ENCODE measurements at places on chromosomes 3 and 15.

- no peak for DNase-seq
Observed at GRCh38 chr3:50478051-50478450, 25.4 kb downstream of the CACNA2D2 start.

GRCh38 chr15:56939257-56939656 is 20.8 kb downstream of the TCF12 start:
- DNase-seq, result no peak

DNA sequence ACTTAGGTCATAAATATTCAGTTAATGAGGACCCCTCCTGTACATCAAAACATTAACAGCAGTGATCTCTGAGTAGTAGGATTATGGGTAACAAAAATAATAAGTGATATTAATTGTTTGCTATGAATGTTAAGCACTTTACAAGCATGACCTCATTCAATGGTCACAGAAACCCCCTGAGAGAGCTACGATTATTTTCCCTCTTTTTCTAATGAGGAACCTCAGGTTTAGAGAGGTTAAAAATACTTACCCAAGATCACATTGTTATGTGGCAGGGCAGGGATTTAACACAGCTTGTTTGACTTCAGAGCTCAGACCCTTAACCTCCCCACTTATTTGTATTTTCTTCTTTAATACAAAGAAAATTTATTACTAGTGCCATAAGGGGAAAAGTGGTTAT is 228.2 kb downstream of the TBL1XR1 start:
- DNase-seq, result no peak

- no peak for DNase-seq
Observed at GRCh38 chr3:41751597-41751996, 210.3 kb downstream of the ULK4 start.

DNA sequence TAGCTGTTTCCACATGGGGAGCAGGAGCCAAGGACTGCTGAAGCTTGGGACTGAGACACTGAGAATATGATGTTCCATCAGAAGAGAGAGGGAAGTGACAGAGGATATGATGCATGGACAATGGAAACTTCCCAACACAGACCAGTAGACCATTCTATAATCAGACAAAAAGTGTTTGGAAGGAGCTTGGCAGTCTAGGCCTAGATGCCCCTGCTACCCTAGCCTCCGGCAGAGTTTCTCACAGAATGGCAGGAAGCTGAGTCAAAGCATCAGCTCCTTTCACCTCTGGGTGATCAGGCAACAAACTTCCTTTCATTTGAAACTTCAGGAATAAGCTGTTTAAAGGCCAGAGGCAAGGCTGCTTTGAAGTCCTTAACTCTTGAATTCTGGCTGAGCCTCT is 222.0 kb downstream of the NEK10 start:
- DNase-seq, result peak; percentile 55

DNA sequence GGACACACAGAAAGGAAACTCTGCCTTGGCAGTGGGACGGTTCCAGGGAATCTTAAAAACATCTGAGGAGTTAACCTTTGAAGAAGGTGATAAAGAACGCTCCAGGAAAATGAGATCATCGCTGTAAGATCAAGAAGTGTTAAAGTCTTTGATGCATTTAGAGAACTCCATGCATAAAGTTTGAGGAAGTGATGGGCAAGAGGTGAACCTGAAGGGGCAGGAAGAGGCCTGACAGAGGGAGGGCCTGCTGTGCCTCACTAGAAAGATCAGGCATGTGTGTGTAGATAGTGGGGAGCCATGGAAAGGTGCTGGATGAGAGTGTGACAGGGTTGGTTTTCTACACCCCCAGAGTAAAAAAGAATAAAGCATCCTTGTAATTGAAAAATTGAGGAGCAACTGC is 889.2 kb downstream of the MCTP2 start:
- no peak for DNase-seq

DNA sequence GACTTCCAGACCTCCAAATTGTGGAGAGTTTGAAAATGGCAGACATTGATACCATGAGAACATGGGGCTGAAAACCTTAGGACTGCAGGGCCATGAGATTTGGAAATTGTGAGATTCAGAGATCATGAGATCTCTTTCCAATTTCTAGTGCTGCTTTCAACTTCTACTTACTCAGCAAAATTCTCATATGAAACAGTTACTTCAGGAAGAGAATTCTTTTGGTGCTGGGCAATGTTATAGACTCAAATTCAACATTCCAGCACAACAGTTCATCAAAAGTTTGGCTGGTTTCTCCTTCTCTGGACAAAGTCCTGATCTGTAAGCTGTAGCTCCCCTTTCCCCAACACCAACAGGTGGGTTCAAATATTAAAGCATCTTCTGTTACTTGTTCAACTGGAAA is 506.9 kb upstream of the NECTIN3 start:
- DNase-seq, result no peak

GRCh38 chr15:40538976-40539375 is 25.9 kb downstream of the CCDC32 start:
- DNase-seq, result no peak

- no peak for DNase-seq
Observed at GRCh38 chr3:117873249-117873600, 1161.4 kb downstream of the IGSF11 start.

DNA sequence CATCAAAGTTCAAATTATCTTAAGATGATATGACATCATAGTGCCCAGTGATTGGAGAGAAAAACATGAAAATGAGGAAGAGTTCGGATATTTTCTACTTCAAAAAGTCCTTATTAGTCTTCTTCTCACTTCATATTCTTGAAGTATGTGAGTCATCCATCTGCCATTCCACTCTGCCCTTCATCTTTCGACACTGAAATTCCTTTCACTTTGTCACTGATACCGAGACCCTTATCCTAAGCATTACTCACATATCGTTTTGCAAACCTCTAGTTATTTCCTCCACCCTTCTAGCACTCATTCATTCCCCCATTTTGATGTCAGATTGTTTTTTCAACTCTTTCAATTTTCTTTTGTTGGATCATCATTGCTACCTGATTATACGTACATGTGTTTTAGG is 4.0 kb downstream of the OR5H14 start:
- peak; percentile 18 for DNase-seq

DNA sequence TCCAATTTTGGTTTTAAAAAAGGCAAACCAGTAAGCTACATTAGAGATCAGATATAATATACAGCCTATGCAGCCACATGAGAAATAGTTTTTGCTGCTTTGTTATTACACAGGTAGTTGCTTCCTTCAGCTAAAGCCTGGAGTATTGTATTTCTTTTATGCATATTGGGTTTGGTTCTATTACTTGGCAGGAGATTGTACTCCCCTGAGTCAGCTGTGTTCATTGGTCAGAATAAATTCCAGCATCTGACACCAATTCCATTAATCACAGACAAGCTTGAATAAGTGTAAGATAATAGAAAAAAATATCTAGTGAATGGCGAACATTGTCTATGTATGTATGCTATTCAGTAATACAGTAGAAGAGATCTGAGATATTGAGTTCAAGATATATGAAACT is 26.1 kb upstream of the ZCWPW2 start:
- DNase-seq, result peak; percentile 59

- peak; percentile 86 for DNase-seq
Observed at GRCh38 chr3:33636125-33636850, 81.8 kb downstream of the CLASP2 start.

GRCh38 chr3:181881749-181882148 is 170.0 kb downstream of the SOX2 start:
- no peak for DNase-seq

GRCh38 chr15:85943791-85944190 is 135.9 kb upstream of the AGBL1 start:
- DNase-seq, result no peak

DNA sequence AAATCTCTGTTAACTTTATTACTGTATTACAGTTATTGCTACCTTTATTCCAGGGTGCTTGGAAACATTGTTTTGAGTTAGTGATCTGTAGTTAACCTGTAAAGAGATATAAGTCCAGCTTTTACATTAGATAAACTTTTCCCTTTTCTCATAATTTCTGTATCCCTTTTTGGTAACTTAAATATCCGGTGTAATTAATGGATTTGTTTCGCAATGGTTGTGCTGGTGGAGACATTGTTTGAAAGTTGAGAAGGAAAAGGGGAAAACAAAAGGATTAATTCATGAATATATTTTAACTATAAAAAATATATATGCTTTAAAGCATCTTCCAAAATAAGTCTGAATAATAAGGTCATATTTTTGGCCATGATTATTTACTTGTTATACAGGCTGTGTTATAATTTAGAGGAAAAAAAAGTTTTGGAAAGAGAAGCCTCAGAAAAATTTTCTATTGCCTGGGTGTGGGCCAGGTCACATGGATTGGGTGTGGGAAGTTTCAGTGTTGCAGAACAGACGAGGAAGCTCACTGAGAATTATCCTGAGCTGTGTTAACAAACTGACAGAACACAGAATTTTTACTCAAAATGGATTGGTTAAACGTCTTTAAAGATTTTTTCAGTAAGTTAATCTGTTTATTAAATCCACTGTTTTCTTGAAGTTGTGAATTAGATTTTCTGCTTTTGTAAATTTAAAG is 27.7 kb upstream of the IL20RB start:
- peak; percentile 65 for DNase-seq

GRCh38 chr3:124131580-124131979 is 139.7 kb upstream of the ROPN1 start:
- peak; percentile 49 for DNase-seq

- no peak for DNase-seq
Observed at GRCh38 chr3:86800116-86800515, 190.8 kb downstream of the VGLL3 start.

DNA sequence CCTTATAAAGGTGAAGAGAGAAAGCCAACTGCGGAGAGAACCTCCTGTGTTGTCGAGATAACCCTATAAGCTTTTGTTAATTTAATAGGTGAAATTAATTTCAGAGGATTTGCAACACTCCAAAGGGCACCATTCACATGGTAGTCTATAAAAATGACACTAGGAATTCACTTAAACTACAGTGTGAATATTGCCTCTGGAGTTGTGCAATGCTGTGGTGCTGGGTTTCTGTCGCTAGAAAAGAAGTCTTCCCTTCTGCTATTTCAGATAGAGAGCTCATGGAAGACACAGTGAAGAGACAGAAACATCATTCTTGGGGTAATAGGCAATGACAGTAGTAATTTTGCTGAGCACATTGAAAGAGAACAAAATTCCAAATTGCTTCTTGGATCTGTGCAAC is 28.8 kb upstream of the PROK2 start:
- DNase-seq, result no peak

DNA sequence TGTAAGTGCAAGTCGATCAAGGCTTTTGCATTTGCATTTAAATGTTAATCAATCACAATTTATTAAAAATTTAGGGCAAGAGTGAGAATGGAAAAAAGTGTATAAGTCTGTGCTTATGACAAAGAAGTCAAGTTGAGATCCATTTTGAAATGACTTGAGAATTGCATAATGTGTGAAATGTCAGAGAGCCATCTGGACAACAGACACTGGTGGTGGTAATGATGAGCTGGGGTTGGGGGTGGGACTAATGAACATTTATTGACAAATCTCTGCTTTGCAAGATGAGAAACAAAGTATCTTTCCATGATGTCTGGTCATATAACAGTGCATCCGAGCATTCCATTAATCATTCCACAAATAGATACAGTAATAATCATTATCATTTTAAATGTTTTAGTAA is 89.4 kb upstream of the ZBTB20 start:
- DNase-seq, result no peak

- no peak for DNase-seq
Observed at GRCh38 chr3:172561897-172562640, 38.8 kb upstream of the TNFSF10 start.

GRCh38 chr15:71784719-71785118 is 25.6 kb upstream of the NR2E3 start:
- no peak for DNase-seq

- no peak for DNase-seq
Observed at GRCh38 chr15:25859838-25860645, 3.1 kb downstream of the ATP10A start.

- no peak for DNase-seq
Observed at GRCh38 chr15:58562135-58562534, 130.3 kb downstream of the LIPC start.

DNA sequence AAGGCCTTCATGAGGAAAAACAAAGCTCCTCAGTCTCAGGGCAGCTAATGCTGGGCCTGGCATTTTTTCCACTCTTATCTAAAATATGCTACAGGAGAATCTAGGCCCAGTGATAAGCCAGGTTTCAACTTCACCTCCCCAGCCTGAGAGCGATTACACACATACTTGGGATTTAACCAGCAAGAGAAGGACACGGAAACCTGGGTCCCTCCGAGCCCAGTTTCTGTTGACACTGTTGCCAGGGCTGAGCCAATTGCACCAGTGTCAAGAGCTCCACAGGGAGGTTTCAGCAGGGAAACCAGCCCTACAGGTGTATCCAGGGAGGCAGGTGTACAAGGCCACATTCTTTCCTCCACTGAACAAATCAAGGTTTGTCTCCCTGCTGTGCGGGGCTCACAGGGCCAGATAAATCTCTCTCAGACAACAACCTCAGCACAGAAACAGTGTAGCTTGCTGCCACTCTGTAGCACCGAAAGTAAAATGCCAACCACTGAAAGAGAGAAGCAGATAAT is 85.4 kb downstream of the MAGI1 start:
- no peak for DNase-seq

DNA sequence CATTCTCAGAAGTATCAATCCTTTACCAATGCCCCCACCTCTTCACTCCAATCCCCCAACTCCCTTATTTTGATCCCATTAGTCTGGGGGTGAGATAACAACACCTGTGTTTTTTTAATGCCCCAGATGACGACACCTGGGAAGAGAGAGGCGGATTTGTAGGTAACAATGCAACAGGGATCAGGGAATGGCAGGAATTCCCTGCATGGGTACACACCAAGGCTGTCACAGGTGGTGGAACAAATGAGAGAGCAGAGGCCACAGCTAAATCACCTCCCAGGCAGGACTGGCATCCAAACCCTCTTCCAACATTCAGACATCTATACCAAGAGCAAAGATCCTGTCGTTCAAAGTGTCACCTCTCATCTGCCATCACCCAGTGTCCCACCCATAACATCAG is 319.2 kb upstream of the TRIM42 start:
- no peak for DNase-seq

GRCh38 chr3:172268425-172268824 is 179.8 kb downstream of the GHSR start:
- no peak for DNase-seq

DNA sequence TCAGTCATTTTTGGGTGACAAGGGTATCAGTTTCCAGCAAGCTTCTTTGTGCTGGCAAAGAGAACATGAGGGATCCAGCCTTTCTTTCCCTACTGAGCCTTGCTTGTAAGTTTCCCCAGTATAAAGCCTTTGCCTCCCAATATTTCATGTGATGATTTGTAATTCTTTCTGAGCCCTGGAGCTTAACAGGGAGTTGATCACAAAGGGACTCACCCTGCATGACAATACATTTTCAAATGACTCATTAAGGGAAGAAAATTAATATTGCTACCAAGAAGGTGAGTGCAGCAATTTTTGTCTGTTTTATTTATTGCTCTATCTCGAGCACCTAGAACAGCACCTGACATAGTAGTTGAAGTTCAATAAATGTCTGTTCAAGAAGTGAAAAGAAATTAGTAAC is 27.7 kb downstream of the OXSM start:
- no peak for DNase-seq

Measured in cardiac fibroblast (primary cell).